Hair follicular keratinocyte (primary cell): ENCODE measurements at places on chromosomes 5 and 9. TPM values are rescaled to one million over a fixed set of nuclear protein-coding genes. Genes with fewer than 3 reads are reported as not detected.

PCDHGB2 gene
- 0.08 and 0.23 TPM in 2 replicates for total RNA-seq

SLC36A1 gene
- total RNA-seq, result 4.9 and 5.0 TPM in 2 replicates

STKLD1 gene
- 0.19 TPM in 1 of 2 replicates, not detected in the other for total RNA-seq

HSD17B3 gene
- not detected in 2 replicates for total RNA-seq

HAVCR2 gene
- not detected in 2 replicates for total RNA-seq

TAS2R1 gene
- total RNA-seq, result not detected in 2 replicates

STX17 gene
- 7.8 and 12.8 TPM in 2 replicates for total RNA-seq

IL3 gene
- not detected in 2 replicates for total RNA-seq

LIFR gene
- 2.1 and 2.7 TPM in 2 replicates for total RNA-seq

PAX5 gene
- total RNA-seq, result under 0.01 and 0.11 TPM in 2 replicates

PDE6A gene
- total RNA-seq, result under 0.01 TPM in 1 of 2 replicates, not detected in the other
